Activated T-cell treated with anti-CD3 and anti-CD28 coated beads for 24 hours (primary cell): ENCODE measurements at places on chromosomes 13 and 19.

DNA sequence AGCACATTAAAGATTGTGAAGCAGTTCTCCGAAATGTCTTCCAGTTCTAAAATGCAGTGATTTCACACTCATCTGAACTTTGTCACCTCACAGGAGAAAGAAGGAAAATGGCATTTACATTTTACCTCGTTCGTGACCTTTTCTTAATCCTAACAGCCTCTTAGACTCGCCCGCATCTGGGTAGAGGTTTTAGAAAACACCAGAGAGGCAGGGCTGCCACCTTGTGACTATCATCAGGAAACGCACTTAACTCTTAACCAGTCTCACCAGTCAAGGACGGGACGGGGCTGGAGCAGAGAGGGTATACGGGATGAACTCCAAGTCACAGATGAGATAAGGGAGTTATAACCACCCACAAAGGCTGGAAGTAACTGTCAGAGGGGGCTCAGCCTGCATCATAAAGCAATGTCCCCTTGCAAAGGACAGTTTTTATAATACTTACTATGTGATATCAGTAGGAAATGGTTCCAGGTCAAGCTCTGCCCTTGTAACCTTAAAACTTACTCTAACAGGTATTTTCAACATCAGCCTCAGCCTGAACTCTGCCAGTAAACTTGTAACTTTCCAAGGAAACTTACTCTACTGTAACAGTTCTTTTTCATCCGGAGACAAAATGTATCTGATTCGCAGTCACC, 8.6 kb upstream of the CEACAM6 start:
- DNase-seq: peak; percentile 44

DNA sequence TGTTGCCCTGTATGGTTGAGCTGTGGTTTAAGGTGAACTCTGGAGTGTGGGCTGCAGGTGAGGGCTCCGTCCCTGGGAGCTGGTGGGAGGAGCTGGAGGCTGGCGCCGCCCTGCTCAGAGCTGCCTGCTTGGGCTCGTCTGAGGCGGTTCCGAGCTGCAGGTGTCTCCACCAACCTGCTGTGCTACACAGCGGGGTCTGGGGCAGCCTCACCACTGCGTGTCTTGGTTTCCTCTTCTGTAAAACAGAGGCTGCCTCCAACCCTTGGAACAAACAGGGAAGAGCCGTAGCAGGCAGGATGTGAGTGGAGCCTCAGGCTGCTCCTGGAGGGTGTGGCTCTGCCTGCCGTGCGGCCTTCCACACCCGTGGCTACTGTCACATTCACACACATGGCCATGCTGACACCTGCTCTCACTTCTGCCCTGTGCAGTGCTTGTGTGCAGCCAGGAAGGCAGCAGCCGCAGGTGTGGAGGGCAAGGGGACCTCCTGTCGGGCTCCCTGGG, 21.4 kb downstream of the NAXD start:
- DNase-seq: no peak

- DNase-seq: no peak
Observed at GRCh38 chr13:59706101-59706976, 457.4 kb downstream of the DIAPH3 start.

DNA sequence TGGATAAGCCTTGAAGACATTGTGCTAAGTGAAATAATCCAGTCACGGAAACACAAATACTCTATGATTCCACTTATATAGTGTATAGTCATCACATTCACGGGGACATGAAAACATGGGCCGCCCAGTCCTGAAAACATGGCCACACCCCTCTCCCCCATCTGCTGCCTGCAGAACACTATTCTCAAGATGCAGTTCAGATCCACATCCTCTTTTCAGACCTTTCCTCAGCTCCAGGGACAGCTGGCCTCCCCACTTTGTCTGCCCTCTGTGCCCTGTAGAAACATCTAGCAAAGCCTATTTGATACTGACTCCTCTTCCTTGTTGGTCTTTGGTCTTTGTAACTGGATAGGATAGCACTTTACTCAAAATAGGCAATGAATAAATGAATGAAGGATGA, 8.3 kb downstream of the RFX2 start:
- no peak for DNase-seq

GRCh38 chr19:45215391-45216191, 29.6 kb downstream of the EXOC3L2 start:
- no peak for DNase-seq

DNA sequence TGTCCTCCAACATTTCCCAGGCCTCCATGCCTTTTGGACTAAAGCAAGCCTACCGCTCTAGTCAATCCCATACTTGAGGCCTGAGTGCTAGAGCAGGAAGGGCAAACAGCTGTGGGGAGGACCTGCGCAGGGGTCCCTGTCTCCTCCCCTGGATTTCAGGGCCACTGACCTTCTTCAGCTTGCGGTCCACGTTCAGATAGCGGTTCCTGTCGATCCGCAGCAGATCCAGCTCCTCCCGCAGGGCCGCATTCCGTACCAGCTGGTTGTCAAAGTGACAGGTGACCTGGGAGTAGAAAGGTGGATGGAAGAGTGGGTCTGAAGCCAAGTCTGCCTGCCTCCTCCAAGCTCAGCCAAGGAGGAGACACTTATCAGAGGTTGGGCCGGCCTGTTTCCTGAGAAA, 14.0 kb upstream of the EMP3 start:
- DNase-seq: no peak

DNA sequence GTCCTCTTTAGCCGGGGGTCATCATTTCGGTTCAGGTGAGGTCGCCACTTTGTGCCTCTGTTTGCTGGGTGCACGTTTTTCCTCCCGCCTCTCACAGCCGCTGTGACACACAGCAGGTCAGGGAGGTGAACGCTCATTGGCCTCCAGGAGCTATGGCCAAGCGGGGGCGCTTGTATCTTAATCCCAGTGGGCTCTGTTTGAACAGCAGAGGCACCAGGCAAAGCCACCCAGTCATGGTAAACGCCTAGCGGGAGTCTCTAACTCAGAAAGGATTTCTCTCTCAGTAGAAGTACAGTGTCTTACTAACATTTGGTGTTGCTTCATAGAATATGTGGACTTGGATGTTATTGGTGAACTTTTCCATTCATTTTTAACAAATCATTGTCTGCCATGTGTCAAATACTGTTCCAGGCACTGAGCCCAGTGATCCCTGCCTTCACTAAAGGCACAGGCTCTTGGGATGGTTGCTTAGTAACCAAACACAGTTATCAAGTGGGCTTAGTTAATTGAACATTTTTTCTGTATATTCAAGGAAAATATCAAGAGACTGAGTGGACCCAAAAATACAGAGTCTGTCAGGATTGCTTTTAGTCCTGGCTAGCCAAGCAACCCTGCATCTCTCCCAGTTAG, 186.7 kb downstream of the STK24 start:
- no peak for DNase-seq

DNA sequence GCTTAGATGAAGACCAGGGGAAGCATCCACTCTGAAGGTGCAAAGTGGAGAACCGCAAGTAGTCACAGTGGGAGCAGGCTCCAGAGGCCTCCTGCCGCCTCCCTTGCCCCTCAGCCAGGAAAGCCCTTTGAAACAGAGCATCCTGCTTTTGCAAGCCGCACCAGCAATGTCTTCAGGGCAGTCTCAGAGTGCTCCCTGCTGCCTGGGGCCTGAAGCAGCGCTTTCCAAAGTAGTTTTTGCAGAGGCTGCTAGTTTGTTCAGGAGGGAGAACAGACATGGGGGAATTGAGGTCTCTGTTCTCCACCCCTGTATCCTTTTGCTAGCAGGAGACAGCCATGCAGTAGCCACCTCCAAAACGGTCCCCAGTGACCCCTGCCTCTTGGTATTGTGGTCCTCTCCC, 15.8 kb upstream of the POP4 start:
- DNase-seq: no peak

- no peak for DNase-seq
Observed at GRCh38 chr13:102680842-102681740, 13.8 kb downstream of the METTL21C start.

DNA sequence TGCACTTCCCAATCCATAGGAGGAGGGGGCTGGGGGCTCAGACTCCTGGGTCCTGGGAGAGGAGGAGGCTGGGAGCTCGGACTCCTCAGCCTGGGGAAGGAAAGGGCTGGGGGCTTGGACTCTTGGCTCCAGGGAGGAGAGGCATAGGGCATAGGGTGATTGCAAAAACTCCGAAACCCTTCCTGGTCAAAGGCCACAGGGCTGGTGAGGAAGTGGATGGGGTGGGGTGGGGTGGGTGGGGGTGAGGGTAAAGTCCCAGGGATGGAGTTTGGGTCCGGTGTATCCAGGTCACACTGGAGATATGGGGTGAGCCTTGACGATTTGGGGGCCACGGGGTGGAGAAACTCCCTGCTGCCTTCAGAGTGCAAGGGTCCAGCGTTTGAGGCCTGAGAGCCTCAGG, 2.8 kb downstream of the MYH14 start:
- no peak for DNase-seq

GRCh38 chr13:111385183-111385857, 64.9 kb downstream of the TEX29 start:
- DNase-seq: no peak

- no peak for DNase-seq
Observed at GRCh38 chr19:17180997-17181702, 34.0 kb upstream of the USE1 start.

- no peak for DNase-seq
Observed at GRCh38 chr13:24921003-24921402, 157.0 kb downstream of the RNF17 start.

DNA sequence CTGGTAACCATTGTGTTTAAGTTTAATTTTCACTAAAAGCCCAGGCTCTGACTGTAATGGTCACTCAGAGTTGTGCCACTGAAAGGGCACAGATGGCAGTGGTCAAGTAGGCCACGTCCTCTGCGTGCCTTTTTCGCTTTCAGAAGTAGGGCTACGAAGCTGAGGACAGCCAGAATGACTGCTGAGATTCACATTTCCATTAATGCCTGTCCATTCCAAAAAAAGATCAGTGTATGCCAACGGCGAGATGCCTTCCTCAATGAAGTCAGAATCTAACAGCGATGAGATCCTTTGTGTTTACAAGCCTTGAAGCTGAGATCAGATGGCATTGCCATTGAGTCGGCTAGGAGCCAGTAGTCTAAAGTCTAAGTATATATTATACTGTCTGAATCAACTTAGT, 311.3 kb downstream of the FGF14 start:
- no peak for DNase-seq

DNA sequence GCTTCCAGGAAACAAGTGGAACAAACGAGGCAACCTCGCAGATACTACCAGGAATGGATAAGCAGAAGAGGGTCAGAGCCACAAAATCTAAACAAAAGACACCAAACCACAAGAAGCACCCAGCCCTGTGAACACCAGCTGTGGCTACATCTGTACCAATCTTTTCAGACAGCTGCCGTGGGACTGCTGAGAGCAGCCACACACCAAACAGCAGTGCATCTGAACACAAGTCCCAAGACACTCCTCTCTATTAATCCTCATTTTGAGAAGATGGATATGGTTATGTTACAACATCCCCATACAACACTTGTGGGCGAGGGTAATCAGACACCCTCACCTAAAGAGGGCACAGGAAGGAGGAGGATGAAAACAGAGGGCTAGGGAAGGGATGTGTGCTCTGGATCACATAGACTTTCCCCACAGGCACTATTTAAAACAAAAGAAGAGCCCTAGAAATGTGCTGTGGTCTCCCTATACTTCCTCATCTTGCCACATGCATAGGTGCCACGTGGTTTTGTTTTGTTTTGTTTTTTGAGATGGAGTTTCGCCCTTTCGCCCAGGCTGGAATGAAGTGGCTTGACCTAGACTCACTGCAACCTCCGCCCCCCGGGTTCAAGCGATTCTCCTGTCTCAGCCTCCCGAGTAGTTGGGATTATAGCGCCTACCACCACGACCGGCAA, 41.6 kb upstream of the ZNF14 start:
- DNase-seq: no peak
